ENCODE measurements at places on chromosomes 16 and 17.

DNA sequence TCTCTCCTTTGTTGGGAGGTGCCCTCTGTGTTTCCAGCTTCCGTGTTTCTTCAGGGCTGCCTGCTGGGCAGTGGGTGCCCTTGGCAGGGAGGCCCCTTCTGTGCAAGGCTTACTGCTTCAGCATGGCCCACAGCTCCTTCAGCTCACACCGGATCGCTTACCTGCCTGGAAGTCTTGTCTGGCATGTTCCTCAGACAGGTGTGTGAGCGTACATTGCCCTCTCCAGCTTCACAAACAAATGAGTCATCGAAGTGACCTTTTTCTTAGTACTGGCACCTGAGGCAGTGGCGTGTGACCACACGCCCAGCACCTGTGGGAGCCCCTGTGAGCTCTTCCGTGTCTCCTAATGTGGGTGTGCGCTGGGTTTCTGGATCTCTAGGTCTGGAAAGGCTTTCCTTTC lies 3.5 kb downstream of the RAB40C start:
- no peak for DNase-seq

- DNase-seq: no peak
Measured at GRCh38 chr16:15538507-15538906, 104.1 kb downstream of the BMERB1 start.

GRCh38 chr16:56610017-56610608 lies 1.7 kb downstream of the MT2A start:
- DNase-seq: peak; percentile 64

DNA sequence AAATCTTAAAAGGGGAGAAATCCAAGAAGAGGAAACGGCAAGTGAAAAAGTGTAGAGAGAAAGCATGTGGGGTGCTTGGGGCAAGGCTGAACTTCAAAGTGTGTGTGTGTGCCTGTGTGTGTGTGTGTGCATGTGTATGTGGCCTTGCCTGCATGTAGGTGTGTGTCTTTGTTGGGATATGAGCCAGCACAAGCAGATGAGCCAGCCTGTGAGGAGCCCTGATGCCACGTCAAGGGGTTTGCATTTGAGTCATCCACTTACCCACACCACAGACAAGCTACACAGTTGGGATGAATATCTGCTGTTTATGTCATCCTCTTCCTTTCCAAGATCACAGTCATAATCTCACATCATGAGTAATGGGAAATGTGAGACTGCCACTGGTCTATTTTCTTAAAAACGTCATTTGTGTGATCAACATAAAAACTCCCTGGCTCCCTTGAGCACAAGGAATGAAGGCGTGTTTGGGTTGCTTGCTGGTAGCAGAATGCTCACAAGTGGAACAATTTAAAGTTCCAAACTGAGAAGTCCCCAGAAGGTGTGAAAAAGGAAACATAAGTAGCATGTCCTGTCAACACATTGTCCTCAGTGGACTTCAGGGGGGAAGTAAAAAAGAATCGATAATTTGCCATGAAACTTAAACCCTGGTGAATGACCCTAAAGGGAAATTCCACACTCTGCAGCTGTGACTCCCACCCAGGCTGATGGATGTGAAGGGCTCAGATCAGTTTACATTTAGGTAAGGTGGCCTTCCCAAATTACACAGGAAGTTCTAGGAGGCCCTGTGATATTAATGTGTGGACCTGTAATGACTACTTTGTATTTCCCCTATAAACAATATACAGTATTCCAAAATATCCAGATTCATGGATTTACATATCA lies 14.7 kb downstream of the KCTD19 start:
- DNase-seq: peak; percentile 86
